ENCODE measurements at places on chromosomes 16 and 17.

DNA sequence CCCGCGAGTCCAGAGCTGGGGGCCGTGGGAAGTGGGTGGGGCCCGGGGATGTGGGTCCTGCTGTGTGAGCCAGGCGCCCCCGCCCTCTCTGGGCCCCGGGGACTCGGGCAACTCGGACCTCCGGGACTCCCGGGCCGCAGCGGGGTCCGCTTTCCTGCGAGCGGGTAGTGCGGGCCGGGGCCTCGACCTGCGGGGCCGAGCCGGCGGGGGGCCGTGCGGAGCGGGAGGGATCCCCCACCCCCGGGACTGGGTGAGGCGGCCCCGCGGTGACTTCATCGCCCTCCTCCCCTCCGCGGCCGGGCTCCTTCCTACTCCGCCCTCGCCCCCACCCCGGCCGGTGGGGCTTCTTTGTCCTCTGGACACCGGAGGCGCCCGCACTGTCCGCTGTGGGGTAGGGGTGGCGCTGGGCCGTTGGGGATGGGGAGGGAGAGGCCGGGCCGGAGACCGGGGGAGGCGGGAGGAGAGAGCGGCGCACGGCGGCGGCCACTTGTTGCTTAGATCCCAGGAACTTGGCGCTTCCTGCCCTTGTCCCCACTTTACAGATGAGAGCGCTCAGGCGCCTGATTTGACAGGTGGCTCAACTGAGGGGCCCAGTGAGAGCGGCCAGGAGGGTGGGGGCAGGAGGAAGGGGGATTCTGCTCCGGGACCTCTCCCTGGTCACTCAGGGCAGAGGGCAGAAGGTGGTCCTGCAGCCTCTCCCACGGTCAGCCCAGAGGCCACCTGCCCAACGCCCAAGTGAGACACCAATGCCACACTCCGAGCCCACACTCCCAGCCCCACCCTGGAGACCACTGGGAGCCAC, 874 bp downstream of the CMTM3 start:
- DNase-seq: peak; percentile 53

DNA sequence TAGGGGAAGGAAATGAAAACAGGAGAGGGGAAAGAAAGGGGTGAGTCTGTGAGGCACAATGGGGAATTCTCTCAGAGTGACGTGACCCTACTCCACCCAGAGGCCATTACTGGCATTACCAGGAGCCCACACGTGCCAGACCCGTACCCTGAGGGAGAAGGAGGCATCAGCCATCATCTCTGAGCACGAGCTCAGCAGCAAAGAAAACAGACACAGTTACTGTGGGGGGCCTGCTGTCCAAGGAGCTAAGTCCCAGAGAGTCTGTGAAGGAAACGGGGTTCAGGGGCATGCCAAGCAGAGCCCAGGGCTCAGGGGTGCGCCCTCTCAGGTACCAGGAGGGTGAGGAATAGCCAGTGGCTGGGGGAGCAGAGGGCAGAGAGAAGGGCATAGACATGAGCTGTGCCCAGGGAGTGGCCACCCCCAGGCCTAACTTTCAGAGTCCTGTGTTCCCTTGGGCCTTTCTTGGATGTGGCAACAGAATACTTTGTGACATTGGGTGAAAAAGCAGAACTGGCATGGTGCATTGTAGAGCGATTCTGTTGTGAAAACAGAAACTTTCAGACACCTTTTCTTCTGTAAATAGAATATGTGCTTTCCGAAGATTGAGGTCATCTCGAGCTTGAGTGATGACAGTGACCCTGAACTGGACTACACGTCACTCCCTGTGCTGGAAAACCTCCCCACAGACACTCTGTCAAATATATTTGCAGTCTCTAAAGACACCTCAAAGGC, 11.3 kb downstream of the TAF1C start:
- peak; percentile 80 for DNase-seq

DNA sequence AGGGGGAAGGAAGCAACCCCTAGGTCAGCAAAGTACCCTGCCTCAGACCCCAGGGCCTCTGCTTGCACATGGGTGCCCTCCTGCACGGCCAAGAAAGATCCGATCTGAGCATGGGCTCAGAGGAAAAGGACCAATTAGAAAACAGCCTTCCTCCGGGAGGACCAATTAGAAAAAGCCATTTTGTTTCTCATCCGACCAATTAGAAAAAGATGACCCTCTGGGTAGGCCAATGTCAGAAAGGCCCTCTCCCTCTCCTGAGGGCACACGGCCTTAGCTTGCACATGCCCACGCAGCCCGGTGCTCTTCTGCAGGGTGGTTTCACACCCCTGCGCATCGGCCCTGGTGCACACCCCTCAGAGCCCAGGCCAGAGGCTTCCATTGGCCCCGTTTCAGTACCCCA, 5.1 kb upstream of the CISD3 start:
- no peak for DNase-seq

DNA sequence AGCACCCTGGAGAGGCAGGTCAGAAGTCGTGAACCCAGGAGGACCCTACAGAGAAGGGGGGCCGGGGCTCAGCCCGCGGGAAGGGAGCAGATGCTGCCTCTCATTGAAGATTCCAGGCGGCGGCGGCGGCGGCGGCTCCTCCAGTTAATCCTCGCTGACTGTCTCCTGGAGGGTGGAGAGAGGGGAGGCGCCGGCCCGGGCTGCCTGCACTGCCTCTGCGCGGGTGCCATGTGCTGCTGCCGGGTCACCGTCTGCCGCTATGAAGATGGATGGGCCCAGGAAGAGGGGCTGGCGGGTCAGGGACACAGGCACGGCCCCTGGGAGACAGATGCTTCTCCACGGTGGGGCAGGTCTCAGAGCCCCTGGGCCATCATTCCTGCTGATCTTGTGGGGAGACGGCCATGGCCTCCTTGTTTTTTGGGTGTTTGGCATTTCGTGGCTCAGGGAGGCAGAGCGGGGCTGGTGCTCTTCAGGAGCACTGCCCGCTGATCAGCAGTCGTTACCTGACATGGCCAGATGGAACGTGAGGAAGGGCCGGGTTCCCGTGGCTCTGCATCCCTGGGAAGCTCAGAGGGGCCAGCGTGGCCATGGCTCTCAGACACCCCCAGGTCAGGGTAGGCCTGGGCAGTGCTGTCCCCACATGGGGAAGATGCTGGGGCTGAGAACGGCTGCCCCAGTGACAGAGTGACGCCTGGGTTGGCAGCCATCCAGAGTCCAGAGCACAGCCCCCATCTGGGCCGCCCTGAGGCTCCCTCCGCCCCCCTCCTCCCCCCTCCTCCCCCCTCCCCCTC, 36.1 kb downstream of the GINS2 start:
- peak; percentile 42 for DNase-seq

GRCh38 chr16:86059253-86060171, 160.6 kb downstream of the IRF8 start:
- no peak for DNase-seq

- DNase-seq: no peak
Measured at GRCh38 chr17:16927641-16928321, 44.1 kb downstream of the TNFRSF13B start.

DNA sequence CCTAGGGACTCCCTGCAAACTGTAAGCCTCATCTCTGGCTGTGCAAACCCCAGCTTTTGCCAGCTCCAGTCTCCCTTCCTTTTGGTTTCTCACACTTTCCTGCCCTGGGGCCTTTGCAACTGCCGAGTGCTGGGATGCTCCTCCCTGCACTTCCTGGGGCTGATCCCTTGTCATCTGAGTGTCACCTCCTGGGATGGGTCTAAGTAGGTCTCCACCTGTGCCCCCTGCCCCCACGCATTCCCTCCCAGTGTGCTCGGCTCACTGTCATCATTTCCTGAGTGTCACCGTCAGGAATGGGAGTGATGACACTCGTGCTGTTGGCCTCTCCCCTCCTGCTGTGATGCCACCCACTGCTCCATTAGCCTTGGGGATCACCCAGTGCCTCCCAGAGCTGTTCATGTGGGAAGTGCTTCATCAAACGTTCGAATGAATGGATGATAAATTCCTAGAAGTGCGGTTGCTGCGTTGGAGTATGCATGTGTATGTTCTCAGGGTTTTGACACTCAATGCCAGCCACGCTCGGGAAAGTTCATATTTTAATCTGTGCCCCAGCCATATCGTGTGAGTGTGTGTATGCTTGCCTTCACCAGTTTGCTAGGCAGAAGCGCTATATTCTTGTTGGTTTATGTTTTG, 189.9 kb downstream of the NTN1 start:
- DNase-seq: no peak

DNA sequence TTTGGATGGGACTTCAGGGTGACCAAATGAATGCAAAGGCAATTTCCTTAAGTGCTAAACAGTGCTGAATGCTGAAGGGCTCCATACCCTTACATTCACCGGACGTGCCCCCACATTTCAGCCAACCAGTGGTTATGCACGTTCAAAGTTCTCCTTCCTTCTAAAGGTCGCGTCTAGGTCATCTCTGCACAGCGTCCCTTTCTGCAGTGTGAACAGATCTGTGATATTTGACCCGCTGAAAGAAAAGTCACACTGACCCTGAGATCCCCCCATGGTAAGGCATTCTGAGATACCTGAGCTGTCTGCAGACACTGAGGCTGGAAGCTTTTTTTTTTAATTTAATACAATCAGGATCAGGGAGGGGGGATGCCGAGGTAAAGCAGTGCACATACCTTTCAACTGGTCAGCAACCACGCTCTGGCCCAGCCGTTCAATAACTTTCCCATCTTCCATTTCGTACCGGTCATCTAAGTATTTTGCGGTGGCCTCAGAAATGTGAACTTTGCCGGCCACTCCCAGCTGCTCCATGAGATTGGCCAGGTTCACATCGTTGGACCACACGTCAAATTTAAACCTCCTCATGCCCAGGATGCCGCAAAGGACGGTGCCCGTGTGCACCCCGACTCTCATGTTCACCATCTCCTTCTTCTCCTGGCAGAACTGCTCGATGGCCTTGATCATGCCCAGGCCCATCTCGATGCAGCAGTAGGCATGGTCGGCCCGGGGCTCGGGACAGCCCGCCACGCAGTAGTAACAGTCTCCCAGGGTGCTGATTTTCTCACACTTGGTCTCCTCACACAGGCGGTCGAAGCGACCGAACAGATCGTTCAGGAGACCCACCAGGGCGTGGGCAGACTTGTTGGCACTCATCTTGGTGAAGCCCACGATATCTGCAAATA, 2.6 kb downstream of the ADCY9 start:
- no peak for DNase-seq

DNA sequence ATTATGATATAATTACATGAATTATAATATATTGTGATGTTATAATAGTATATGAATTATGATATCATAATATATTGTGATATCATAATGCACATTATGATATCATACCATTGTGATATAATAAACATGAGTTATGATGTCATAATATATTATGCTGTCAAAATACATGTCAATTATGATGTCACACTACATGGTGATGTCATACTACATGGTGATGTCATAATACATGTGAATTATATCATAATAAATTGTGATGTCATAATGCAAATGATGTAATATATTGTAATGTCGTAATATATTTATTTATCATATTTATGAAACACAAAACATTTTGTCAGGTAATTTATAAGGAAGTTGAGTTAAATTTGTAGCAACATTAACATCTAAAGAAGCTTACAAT, 1950.1 kb downstream of the TP53TG3F start:
- no peak for DNase-seq

DNA sequence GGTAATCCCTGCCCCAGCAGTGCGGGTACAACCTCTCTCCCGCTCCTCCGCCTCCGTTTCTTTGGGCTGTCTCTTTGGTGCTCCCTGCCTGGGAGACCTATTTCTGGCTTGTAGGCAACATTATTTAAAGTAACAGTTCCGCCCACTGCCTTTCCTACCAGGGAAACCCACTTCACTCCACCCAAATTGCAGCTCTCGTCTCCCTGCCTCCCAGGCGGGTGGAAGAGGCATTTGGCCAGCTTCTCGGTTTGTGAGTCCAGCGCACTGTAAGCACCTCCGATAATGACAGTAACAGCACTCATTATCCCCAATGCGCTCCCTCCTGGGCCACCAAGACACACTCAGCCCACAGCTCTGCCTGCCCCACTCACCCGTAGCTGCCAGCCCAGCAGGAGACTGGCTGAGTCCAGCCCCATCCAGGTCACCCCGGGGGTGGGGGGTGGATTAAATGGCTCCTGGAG, 165.1 kb upstream of the CDC42EP4 start:
- no peak for DNase-seq

DNA sequence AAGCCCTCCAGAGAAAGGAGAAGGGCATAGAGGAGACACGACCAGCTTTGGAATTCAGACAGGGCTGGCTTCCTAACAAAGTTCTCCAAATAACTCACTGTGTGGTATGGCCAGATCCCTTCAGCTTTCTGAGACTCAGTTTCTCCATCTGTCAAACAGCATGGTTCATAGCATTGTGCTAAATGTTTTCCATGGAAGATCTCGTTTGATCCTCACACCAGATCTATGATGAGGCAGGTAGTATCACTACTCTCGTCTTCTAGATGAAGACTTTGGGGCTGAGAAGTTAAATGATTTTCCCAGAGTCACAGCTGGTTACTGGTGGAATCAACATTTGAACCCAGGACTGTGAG, 507.3 kb downstream of the HAPSTR1 start:
- no peak for DNase-seq

GRCh38 chr16:82138478-82139285, 31.3 kb downstream of the MPHOSPH6 start:
- no peak for DNase-seq

- no peak for DNase-seq
Measured at GRCh38 chr17:600576-601243, 113.9 kb downstream of the VPS53 start.

DNA sequence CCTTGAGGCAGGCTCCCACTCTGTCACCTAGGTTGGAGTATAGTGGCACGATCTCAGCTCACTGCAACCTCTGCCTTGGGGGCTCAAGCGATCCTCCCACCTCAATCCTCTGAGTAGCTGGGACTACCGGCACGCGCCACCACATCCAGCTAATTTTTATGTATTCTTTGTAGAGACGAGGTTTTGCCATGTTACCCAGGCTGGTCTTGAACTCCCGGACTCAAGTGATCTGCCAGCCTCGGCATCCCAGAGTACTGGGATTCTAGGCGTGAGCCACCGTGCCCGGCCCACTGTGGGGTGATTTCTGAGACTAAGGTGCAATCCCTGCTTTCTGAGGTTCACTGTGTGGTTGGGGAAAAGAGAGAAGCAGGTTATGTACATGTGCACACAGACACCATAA, 12.0 kb upstream of the SLC12A3 start:
- DNase-seq: no peak

- no peak for DNase-seq
Measured at GRCh38 chr16:12769525-12769924, 34.2 kb downstream of the CPPED1 start.

GRCh38 chr16:68126395-68126794, 41.2 kb downstream of the NFATC3 start:
- DNase-seq: no peak
